ENCODE measurements at places on chromosomes 6 and 20. TPM values are rescaled to one million over a fixed set of nuclear protein-coding genes. Genes with fewer than 3 reads are reported as not detected.
A peak's percentile ranks its signal among the peaks of the same experiment; 100 is the strongest.

Gene LY86
- not detected for total RNA-seq

Gene REPS1
- total RNA-seq = 38.0 TPM

GRCh38 chr6:125858427-125859320 lies 67.9 kb downstream of the NCOA7 start:
- H3K36me3 ChIP-seq = peaks cover 7% of the 10 kb centered on the region
- H3K4me3 ChIP-seq = no peak overlapping the region
- H3K4me1 ChIP-seq = peaks cover 1% of the 10 kb centered on the region
- peak overlapping the region; percentile 5 for H3K27ac ChIP-seq
- no peak for DNase-seq
- no peaks in the 10 kb centered on the region for H3K27me3 ChIP-seq

DNA sequence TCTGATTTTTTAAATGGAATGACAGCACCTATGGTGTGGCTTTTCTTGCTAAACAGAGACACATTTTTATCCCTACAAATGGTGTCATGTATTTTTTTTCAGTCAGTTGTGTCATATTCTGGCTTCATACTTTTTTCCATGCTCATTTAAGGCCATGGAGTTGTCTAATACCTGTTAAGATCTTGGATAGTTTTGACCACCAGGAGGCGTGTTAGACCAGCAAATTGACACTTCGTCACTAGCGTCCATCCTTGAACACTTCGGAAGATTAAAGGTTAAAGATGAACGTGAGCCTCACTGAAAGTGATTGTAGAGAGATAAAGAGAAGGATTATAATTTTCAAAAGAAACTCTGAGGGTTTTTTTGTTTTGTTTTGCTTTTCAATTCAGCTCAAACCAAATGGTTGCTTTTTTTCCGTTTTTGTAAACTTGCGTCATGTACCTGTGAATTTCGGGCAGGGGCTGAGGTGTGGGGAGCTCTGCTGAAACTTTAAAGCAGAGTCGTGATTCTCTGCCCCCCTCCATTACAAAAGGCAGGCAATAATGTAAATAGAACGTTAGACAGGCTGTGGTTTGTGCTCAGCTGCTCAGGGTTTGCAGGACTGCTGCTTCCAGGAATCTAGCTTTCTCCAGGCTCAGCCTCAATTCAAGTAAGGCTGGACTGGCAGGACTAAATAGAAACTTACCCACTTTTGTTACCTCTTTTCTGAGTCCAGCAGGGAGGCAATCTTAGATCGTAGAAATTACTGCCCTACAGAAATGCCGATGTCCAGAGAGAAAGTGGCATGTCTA lies 245.1 kb downstream of the FOXA2 start:
- H3K4me1 ChIP-seq = no peaks in the 10 kb centered on the region
- no peaks in the 10 kb centered on the region for H3K36me3 ChIP-seq
- DNase-seq = no peak
- H3K27ac ChIP-seq = no peak overlapping the region
- no peak overlapping the region for H3K4me3 ChIP-seq
- peaks cover 12% of the 10 kb centered on the region for H3K27me3 ChIP-seq

- peak overlapping the region; percentile 4 for H3K4me3 ChIP-seq
- H3K27ac ChIP-seq = peak overlapping the region; percentile 96
- no peaks in the 10 kb centered on the region for H3K27me3 ChIP-seq
- DNase-seq = no peak
- peaks cover 78% of the 10 kb centered on the region for H3K4me1 ChIP-seq
- H3K36me3 ChIP-seq = peaks cover 3% of the 10 kb centered on the region
Measured at GRCh38 chr6:139981768-139982181, 607.3 kb upstream of the CITED2 start.

DNA sequence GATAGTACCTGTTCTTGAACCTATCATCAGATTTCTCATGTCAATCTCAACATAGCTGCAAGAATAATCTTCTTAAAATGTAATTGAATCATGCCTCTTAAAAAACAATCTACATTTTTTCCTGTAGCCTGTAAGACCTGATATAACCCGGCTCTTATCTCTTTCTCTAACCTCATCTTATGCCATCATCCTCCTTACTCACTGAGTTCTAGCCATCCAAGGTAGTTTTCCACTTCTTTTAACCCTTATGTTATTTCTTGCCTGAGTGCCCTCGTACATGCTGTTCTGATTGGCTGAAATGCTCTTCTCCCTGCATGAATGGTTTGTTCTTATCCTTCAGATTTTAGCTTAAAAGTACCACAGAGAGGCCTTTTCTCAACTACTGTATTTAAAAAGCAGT lies 16.4 kb downstream of the SLC17A5 start:
- H3K36me3 ChIP-seq = peaks cover 40% of the 10 kb centered on the region
- H3K27me3 ChIP-seq = no peaks in the 10 kb centered on the region
- no peaks in the 10 kb centered on the region for H3K4me1 ChIP-seq

GRCh38 chr20:652615-653109 lies 338 bp downstream of the SRXN1 start:
- DNase-seq = no peak
- peaks cover 20% of the 10 kb centered on the region for H3K4me1 ChIP-seq
- peak overlapping the region; percentile 72 for H3K27ac ChIP-seq
- peak overlapping the region; percentile 75 for H3K4me3 ChIP-seq

DNA sequence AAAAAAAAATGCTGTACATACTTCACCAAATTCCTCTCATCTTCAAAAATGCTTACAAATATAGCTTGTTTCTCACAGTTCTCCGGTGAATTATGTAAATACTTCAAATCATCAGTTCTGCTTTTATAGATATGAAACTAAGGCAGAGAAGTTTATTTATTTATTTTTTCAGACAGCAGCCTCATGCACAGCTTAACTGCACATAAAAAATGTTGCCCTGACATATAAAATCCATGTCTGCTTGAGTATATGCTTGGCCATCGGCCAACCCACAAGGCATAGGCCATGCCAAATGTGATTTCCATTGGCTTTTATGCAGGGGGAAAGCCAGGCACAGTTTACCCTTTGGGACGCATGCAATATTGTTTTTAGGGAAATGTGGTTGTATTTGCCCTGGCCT lies 57.3 kb upstream of the PHACTR2 start:
- no peak overlapping the region for H3K4me3 ChIP-seq
- no peaks in the 10 kb centered on the region for H3K27me3 ChIP-seq
- H3K27ac ChIP-seq = no peak overlapping the region
- DNase-seq = no peak
- H3K36me3 ChIP-seq = no peaks in the 10 kb centered on the region
